ENCODE measurements at places on chromosomes 12 and 14.

GRCh38 chr12:92136965-92137721 is 8.5 kb downstream of the BTG1 start:
- no peak for DNase-seq

- DNase-seq: no peak
Measured at GRCh38 chr12:110677982-110678381, 10.9 kb downstream of the HVCN1 start.

GRCh38 chr14:93033983-93034670 is 81.6 kb downstream of the ITPK1 start:
- no peak for DNase-seq

DNA sequence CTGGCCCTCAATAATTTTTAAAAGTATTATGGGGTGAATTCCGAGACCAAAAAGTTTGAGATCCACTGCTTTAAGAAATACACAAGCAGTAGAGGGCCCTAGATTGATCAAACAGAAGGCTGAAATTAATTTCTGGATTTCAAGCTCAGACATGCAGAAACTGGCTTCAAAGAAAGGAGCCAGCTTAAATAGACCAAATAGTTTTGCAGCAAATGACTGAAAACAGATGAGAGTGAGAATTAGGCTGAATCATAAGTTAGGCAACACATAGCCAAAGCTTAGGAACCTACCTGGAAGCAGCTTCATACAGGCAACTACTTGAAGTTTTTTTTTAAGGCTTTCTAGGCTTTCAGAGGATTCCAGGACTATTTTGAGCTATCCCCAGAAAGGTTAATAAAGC is 12.4 kb downstream of the ATF7 start:
- no peak for DNase-seq

GRCh38 chr12:97757481-97758193 is 295.0 kb downstream of the RMST start:
- DNase-seq: no peak

GRCh38 chr14:34461334-34462131 is 507 bp downstream of the SPTSSA start:
- DNase-seq: peak; percentile 61

GRCh38 chr14:103101963-103102688 is 7.6 kb downstream of the EXOC3L4 start:
- no peak for DNase-seq

DNA sequence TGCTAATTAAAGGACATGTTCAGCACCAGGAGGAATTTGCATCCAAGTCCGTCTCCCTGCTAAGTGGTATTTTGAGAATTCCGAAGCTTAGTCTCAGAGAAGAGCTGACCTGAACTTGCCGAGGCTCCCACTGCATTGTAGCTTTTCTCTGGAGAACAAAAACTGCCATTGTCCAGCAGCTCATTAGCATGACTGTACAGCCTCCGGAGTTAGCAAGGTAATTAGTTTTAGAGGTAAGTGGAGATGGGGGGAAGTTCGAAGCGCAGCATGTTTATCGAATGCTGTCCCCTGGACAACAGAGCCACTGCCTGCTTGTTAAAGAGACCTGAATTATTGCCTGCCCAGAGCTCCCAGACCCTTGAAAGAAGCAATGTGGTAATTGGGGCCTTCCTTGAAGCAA is 160.3 kb upstream of the PELI2 start:
- no peak for DNase-seq

DNA sequence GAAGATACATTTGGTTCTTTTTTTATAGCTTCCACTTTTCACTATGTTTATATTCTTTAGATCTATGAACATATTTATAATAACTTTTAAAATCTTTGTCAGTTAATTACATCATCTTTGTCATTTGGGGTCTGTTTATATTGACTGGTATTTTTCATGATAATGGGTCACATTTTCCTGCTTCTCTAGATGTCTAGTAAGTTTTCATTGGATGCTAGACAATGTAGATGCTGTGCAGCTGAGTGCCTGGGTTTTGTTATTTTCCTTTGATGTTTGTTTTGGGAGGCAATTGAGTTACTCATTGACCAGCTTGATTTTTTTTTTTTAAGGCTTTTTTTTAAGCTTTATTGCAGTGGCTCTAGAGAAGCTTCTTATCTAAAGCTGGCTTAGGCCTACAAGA is 4.9 kb downstream of the MAP1LC3B2 start:
- DNase-seq: no peak

DNA sequence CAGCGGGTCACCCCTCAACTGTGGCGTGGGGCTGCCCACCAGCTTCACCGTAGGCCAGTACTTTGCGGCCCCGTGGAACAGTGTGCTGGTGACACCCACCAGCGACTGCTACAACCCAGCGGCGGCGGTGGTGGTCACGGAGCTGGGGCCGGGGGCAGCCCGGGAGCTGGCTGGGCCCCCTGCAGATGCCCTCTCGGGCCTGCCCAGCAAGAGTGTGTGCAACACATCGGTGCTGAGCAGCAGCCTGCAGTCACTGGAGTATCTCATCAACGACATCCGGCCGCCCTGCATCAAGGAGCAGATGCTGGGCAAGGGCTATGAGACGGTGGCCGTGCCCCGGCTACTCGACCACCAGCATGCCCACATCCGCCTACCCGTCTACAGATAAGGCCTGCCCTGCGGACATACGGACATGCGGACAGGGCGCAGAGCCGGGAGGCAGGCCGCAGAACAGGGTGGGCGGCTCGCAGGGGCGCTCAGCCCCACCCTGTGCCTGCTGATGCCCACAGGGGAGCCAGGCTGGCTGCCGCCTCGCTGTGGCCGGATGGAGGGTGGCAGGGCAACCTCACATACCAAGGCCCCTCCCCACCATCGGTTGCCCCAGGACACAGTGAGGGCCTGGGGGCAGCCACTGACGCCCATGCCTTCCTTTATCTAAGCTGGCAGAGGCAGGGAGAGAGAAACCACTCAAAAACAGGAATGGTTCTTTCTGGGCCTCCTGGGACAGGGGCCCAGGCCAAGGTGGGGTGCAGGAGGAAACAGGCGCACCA is 55.5 kb downstream of the FAM222A start:
- no peak for DNase-seq

- DNase-seq: no peak
Measured at GRCh38 chr12:131826097-131826928, 1.9 kb upstream of the MMP17 start.

DNA sequence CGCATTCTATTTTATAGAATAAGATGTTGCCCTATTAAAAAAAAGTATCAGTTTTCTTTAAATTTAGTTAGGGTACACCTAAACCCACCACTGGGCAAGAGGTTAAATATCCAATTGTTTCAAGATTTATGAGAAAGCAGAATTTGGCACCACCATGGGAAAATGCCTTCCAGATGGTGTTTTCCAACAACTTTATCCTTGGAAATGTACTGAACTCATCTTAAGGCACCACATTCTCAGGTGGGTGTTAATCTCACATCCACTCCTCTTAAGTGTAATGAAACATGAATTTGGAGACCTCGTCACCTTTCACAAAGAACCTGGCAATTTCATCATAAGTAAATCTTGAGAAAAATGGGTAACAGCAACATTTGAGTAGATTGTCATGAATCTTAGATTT is 13.1 kb downstream of the CBX5 start:
- no peak for DNase-seq

DNA sequence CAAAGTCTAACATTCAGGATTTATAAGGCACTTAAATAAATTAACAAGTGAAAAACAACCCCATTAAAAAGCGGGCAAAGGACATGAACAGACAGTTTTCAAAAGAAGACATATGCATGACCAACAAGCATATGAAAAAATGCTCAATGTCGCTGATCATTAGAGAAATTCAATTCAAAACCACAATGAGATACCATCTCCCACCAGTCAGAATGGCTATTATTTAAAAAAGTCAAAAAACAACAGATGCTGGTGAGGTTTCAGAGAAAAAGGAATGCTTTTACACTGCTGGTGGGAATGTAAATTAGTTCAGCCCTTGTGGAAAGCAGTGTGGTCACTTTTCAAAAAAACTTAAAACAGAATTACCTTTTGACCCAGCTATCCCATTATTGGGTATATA is 60.7 kb upstream of the BDKRB2 start:
- DNase-seq: no peak

DNA sequence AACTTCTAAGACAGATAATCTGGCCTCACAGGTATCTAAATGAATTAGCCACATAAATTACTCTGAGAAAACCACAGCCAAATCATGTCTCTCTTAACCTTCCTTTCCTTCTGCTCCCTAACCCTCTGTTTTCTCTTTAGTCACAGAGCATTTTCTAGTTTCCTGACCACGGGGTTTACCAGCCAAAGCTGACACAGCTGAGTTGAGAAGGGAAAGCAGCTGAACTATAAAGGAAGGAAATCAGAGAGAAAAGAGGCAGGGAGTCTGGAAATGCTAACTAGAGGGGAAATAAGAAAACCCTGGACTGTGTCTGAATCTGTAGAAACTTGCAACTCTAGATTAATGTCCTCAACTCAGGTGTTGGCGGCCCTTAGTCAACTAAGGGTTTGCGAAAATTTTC is 24.4 kb downstream of the ANKS1B start:
- DNase-seq: no peak

GRCh38 chr12:44464180-44464579 is 411.9 kb downstream of the NELL2 start:
- DNase-seq: no peak

- DNase-seq: peak; percentile 34
Measured at GRCh38 chr14:104556256-104557021, 23.1 kb upstream of the C14orf180 start.

- DNase-seq: peak; percentile 58
Measured at GRCh38 chr12:53223389-53224060, 8.5 kb downstream of the RARG start.

GRCh38 chr12:51361161-51362016 is 14.9 kb upstream of the CELA1 start:
- DNase-seq: no peak

- DNase-seq: no peak
Measured at GRCh38 chr14:40096968-40097367, 664.7 kb upstream of the FBXO33 start.

DNA sequence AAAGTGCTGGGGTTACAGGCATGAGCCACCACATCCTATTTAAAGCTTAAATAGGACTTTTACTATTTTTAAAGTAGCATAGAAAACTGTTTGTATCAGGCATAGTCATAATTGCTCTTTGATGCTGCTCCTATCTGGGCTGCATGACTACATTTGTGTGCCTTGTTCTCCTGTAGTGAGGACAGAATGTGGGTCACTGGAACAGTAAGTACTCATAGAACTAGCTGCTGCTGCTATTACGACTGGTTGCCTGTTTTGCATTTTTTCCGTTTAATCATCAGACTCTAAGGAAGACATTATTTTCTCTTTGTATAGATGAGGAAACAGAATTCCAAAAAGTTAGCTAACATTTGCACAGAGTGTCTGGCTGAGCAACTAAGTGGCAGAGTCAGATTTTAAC is 42.8 kb downstream of the ZC3H14 start:
- DNase-seq: no peak

GRCh38 chr14:101556131-101556530 is 5.2 kb upstream of the DIO3 start:
- DNase-seq: peak; percentile 42

DNA sequence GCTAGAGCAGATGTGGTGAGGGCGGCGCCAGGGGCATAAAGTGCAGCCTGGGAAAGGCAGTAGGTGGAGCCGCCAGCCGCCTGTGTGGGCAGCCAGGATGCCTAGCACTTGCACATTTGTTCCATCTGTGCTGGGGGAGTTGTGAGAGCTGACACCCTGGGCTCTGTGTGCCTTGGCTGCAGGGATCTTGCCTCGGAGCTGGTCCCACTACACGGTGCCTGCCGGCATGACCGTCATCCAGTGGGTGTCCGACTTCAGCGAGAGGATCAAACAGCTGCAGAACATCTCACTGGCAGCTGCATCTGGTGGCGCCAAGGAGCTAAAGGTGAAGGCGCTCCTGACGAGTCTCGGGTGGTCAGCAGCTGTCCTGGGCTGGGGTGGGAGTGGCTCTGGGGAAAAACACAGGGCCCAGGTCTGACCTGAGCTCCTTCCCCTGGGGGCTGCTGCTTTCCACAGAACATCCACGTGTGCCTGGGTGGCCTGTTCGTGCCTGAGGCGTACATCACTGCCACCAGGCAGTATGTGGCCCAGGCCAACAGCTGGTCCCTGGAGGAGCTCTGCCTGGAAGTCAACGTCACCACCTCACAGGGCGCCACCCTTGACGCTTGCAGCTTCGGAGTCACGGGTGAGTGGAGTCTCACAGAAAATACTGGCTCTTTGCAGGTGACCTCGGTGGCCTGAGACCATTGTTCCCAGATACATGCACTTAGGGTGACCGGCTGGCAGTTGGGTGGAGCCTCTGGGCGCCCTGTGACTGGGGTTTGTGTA is 37.4 kb downstream of the HSP90AA1 start:
- DNase-seq: no peak

DNA sequence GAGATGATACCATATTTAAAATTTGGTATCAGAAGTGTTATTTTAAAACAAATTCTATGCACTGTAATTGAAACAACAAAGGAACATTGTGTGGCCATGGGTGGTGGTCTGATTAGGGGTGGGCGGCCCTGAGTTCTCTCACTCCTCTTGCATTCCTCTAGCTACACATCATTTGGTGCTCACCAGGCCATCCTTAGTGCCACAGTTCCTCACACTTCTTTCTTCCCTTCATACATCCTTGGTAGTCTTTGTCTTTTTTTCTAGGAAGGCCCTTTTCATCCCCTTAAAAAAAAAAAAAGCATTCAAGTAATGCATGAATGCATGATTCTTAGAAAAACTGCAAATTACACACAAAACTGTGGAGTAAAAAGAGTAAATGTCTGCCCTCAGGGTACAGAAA is 2.4 kb upstream of the MANSC4 start:
- DNase-seq: no peak

DNA sequence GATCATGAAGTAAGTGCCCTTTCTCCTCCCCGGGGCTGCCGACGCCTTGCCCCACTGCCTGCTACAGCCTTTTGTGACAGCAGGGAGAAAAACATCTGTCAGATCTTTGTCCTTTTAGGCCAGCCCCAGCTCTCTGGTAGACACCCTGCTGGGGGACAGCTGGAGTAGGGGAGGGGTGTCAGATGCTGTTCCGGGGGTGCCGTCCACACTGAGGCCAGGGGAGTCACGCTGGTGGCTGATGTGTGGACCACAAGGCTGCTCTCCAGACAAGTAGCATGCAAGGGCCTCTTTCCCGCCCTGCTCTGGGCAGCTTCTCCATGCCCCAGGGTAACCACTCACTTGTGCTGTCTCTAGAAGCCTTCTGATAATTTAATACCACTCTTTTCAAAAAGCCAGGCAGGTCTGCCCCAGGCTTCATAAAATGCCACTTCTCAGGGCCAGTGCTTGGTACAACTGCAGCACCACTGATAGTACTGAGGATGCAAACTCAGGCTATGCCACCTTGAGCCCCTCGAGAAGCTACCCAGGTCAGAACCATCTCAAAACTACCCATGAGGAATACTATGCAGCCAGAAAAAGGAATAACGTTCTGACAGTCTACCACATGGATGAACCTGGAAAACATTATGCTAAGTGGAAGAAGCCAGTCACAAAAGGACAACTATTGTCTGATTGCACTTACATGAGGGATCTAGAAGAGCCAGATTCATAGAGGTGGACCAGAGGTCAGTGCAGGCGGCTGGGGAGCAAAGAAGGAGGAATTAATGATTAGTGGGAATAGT is 66.0 kb upstream of the RIN3 start:
- no peak for DNase-seq

Measured in lower lobe of right lung (tissue), 2 donors.